ENCODE measurements at places on chromosomes 7 and 10.

DNA sequence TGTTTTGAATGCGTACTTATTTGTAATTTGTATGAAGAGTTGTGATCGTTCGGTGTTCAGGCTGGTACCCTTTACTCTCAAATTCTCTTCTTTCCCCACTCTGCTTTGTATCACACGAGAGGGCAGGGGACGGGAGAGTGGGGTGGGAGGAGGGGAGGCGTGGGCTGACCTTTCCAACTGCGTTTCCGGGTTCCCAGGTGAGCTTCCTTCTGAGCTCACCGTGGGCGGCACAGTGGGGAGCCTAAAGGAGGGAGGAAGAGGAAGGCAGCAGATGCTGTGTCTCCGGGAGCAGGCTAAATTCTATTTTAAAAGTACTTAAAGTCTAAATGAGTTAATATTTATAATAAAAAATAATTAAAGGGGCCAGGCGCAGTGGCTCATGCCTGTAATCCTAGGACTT is 7.4 kb upstream of the XRCC2 start:
- DNase-seq: no peak

GRCh38 chr10:16777473-16778370 is 39.5 kb downstream of the RSU1 start:
- DNase-seq: no peak

- DNase-seq: no peak
Measured at GRCh38 chr10:63697956-63698786, 177.0 kb downstream of the REEP3 start.

DNA sequence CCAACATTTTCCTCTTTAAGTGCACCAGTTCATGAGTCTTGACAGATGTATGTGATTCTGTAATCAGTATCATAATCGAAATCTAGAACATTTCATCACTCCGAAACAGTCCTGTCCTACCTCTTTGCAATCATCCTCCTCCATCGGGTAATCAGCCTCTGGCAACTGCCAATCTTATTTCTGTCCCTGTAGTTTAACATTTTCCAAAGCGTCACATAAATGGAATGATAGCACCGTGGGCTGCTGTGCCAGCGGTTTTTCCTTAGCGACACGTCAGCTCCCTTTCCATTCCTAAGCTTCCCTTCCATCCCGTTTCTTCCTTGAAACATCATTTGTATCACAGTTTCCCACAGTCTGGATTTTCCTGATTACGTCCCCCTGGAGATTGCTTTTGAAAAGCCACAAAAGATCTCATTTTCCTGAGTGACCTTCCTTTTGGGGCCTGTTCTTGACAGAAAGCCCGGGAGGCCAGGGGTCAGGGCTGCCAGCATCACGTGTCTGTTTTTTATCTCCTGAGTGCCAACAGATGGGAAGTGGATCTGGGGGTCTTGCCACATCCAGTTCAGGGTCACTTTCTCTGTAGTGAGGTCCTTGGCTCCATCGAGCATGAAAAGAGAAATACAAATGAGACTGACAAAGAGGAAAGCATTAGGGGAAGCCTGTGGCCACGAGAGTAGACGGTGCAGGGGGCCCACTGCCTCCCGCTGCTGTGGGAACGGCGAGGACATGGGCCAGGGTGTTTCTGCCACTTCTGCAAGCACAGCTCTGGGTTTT is 31.6 kb downstream of the TMEM120A start:
- DNase-seq: peak; percentile 55

DNA sequence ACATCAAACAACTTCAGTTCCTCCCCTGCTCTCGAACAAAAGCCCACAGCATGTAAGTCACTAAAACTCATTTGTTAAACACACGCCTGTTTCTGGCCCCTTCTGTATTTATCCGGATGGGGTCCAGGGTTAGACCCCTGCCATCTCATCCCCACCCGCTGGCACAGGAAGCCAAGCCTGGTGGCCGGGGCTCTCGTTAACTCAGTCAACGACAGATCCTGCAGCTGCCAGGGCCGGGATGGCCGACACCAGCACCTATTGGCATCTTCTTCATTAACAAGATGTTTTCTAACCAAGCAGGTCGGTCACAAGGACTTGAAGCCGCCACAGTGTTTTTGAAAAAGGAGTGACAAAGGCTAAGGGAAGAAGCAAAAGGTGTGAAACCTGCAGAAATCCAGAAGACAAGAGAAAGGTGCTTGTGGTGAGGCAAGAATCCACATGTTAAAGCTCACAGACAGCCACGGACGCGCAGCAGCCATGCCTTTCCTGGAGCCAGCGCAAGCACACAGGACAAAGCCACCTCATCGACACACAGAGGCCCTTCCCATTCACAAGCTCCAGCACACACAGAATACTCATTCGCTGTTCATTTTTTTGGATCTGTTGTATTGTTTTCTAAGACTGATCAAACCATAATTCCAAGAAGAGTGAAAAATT is 202.7 kb downstream of the DIP2C start:
- no peak for DNase-seq

DNA sequence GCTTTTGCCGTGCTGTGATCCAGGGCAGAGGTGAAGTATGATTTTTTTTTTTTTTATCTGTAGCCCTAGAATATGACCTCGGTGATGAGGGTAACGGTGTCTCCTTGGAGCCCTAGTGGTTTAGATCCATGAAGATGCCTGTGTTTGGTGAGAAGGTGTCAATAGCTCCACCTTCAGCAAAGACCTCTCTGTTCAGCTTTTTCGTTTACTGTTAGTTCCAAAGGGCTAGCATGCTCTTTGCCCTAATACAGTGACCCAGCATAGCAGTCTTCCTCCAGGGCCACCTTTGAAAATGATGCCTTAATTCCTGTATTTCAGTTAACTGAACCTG is 746 bp upstream of the MRPS16 start:
- DNase-seq: no peak

DNA sequence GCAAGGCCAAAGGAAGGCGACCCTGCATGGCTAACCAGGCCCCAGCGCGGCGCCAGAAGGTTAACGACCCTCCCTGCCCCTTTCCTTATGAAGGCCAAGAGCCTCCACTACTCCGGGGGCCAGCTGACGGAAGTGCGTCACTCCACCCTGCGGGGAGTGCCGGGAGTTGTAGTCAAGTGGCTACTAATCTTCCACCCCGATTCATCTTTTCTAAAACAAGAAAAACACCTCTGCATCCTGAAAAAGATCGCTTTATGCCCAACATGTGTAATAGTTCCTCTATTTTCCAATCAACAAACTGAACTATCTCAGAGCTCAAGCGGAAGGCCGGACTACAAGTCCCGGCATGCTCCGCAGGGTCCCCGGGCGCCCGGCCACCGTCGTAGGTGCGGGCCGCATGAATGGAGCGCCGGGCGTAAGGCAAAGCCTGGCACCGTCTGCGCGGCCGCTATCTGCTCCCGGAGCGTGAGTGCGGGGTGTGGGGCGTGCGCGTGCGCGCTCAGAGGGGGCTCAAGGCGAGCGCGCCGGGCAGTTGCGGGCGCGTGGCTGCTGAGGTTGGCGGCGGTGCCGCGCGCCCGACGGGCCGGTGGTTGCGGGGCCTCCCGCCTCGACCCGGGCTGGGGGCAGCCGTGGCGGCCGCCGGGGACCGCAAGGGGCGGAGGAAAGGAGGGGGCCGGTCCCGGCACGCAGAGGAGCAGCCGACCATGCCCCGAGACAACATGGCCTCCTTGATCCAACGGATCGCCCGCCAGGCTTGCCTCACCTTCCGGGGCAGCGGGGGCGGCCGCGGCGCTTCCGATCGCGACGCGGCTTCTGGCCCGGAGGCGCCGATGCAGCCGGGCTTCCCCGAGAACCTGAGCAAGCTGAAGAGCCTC is at the start of gene ADO:
ADO (plus strand) TSS at position 365 of the 875 bp plus-strand sequence; CDS start at position 705, 340 bp downstream.
- DNase-seq: peak; percentile 94

DNA sequence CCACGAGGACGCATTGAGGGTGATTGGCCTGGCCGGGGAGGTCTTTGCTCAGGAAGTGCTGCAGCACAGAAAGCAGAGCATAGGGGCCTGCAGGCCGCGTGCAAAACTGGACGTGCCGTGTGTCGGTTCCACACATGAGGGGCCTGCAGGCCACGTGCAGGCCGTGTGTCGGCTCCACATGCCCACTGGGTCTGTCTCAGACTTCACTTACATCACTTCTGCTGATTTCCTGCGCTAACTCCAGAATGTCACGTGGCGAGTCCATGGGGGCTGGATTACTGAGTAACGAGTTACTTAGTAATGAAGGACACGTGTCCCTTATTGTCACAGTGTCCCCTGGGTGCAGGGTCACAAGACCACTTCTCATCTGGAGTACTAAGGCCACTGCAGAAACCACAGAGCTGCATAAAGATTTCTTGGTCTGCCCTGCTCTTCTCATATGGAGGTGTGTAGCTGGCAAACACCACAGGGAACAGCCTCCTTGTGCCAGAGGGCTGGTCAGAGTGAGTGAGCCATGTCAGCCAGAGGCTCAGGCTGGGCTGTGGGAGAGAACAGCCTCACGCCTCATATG is 60.8 kb downstream of the GDI2 start:
- no peak for DNase-seq

DNA sequence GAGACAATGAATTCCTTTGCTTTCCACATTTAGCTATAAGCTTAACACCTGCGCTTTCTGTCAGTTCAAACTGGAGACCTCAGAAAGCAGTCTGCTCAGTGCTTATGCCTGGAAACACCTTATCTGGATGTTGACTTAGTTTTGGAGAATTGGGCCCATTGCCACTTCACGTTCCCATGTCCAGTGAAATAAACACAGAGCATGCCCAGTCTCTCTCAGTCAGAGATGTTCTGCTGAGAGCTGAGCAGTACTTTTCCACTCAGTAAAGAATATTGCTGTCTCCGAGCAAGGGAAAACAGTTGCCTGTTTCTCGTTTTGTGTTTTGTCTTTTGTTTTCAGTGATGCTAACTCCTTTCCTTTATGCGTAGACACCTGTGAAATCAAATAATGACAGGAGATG is 83.2 kb upstream of the PRR15 start:
- no peak for DNase-seq

DNA sequence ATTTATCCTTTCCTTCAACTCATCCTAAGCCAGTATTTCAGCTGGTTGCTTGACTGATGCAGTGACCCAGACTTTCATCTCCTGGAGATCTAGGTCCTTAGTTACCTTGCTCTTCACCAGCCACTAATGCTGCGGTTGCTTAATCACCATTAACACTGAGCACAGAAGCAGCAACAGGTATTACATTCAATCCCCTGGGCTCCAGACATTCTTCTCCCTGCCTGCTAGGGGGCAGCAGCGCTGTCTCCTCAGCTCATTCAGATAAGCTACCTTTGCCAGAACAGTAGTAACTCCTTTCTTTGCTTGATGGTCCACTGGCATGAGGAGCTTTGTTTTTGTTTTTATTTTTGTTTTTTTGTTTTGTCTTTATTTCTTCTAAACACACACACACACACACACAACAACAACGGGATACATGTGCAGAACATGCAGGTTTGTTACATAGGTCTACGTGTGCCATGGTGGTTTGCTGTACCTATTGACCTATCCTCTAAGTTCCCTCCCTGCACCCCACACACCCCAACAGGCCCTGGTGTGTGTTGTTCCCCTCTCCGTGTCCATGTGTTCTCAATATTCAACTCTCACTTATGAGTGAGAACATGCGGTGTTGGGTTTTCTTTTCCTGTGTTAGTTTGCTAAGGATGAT is 1043.2 kb upstream of the C7orf33 start:
- DNase-seq: peak; percentile 60

DNA sequence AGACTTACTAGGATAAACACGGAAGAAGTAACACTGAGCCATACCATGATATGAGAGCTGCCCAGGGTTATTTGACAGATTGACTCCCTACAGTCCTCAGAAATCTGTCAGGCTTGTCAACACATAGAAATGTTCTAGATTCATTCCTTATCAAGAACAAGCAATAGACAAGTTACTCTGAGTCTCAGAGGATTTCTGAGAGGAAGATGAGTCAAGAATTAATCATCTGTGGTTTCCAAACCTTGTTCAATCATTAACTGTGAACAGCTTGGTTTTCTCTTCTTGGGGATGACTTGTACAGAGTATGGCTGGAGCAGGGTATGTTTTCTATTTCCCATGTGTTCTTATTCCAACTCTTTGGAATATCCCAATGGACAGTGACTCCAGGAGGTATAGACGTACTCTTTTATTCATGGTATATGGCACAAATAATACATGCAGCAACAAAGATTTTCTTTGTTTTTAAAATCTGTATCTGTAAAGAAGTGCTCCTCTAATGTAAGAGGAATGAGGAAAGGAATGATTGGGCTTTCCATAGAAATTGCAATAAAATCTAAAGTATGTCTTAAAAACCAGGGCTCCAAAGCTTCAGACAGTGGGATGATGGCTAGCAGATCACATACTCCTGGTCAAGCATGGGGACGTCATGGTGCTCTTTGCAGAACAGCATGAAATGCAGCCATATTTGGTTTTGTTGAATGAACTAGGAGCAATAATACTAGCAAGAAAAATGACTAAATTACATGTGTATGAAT is 11.9 kb upstream of the SFR1 start:
- no peak for DNase-seq

- no peak for DNase-seq
Measured at GRCh38 chr7:153473185-153473584, 579.0 kb upstream of the DPP6 start.

GRCh38 chr7:158031867-158032308 is 555.7 kb downstream of the PTPRN2 start:
- no peak for DNase-seq

- no peak for DNase-seq
Measured at GRCh38 chr7:157514306-157514705, 177.5 kb downstream of the DNAJB6 start.

DNA sequence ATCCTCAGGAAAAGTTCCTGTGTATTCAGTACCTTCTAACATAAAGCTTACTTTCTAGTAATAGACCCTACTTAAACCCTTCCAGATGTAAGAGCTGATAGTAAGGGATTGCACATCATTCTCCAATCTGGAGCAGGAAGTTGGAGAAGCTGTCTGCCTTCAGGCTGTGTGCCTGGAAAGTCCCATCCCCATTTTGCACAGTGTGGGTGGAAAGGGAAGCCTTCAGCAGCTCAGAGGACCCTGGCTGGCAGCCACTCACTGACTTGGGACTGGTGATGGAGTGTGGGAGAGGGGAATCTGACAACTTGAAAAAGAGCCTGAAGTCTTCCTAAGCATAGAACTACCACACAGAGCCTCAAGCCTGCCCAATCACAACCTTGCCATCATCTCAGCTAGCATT is 164.1 kb upstream of the ADO start:
- DNase-seq: no peak

DNA sequence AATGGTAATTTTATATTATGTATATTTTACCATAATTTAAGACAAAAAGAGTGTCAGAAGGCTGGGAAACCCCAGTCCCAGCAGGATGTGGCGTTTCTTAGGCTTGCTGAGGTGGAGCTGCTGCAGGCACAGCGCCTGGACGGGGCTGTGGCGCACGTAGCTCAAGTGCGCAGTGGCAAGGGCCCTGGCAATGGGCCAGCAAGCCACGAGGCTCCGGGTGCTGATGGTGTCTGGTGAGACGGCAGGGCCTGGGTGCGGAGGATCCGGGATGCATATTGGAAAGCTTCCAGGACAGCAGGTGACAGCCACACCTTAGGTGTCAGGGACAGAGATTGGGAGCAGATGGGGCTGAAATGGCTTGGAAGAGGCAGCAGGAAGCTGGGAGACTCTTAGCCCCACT is 37.2 kb downstream of the CLEC2L start:
- DNase-seq: no peak

DNA sequence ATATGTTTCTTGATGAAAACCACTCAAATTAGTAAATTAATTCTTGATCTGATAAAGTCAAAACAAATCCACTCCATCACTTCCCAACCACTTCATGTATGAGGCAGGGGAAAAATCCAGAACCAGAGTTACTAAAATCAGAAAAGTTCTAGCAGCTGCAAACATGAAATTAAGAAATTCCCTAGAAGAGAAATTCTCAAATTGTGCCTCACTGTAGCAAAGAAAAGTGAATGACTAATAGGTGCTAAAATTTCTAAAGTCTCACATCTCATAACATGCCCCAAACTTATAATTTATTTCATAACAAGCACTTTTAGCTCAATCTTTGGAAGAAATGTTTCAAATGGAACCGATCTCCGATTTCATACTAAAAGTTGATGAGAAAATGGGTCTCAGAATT is 345.0 kb upstream of the AOAH start:
- no peak for DNase-seq
